NCI-H526 (cell line): ENCODE measurements at places on chromosomes 11 and 22.

DNA sequence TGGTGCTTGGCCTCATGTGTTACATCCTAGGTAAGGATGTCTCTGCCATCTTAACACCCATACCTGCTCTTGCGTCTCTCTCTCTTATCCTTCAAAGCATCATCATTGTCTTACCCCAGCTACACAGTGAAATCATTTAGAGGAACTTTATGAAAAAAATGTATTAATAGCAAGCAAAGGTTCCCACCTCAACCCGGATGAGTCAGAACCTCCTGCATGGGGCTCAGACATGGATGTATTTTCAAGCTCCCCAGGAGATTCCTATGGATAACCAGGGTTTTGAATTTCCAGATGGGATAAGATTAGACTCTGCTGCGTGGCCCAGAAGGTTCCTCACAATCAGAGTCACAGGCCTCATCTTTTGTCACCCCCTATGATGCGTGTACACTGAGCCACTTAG is 89.1 kb upstream of the NNMT start:
- DNase-seq = no peak

- no peak for DNase-seq
Measured at GRCh38 chr11:2569731-2570210, 125.0 kb downstream of the KCNQ1 start.

- peak; percentile 41 for DNase-seq
Measured at GRCh38 chr11:13260963-13261588, 16.5 kb upstream of the BMAL1 start.

DNA sequence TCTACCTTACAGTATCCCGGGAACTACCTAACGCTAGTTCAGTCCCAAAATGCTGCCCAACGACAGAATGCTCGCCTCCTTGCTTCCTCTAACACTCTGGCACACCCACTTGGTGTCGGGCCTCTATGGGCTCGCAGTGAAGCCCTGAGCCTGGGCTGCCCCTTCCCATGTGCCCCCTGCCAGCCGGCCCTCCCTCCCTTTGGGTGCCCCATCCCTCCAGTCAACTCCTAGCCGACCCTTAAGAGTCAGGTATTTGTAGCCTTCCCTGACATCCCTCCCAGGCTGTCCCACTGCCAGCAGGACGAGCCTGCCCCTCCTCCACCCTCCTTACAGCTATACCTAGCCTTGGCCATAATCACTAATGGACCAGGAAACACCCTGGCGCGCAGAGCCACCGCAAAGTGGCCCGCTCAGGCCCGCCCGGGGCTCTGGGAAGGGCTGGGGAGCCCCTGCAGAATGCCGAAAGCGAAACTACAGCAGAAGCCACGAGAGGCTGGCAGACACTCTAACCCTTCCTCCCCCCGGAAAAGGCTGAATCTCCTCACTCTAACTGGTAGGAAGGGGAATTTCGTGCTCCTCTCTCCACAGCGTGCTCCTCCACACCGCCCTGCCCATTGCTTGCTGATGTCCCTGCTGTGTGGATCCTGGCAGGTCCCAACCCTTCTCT is 8.2 kb downstream of the CBX7 start:
- no peak for DNase-seq

GRCh38 chr11:69140635-69141034 is 15.1 kb upstream of the SMIM38 start:
- DNase-seq = no peak

GRCh38 chr22:25496396-25497064 is 67.9 kb upstream of the GRK3 start:
- DNase-seq = no peak

DNA sequence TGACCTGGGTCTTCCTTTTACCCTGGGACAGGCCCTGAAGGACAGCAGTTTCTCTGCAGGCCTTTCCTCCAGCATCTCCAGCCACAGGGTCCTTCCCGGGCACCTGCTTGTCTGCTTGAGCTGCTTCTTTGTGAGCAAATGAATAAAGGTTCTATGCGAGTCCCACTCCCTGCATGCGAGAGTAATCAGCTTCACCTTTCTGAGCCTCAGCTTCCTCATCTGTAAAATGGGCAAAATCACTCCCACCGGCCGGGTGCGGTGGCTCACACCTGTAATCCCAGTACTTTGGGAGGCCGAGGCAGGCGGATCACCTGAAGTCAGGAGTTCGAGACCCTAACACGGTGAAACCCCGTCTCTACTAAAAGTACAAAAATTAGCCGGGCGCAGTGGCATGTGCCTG is 31.1 kb downstream of the IFT27 start:
- no peak for DNase-seq

DNA sequence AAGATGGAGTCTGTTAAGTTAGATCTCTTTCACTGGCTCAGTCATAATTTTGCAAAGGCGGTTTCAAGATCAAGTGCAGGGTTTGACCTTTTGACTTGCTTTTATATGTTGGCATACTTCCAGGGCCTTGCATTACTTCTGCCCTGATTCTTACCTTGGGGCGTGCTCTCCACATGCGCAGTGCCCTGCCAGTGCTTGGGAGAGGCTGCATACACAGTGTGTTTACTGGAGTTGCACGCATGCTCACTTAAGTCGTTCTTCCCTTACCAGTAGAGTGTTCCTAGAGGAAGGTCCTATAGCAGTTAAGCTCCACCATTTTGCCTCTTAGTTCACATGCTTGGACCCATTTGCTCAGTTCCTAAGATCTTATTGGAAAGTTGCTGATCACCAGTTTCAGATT is 21.0 kb upstream of the TMEM123 start:
- no peak for DNase-seq

GRCh38 chr11:76327756-76328388 is 53.1 kb downstream of the THAP12 start:
- no peak for DNase-seq

DNA sequence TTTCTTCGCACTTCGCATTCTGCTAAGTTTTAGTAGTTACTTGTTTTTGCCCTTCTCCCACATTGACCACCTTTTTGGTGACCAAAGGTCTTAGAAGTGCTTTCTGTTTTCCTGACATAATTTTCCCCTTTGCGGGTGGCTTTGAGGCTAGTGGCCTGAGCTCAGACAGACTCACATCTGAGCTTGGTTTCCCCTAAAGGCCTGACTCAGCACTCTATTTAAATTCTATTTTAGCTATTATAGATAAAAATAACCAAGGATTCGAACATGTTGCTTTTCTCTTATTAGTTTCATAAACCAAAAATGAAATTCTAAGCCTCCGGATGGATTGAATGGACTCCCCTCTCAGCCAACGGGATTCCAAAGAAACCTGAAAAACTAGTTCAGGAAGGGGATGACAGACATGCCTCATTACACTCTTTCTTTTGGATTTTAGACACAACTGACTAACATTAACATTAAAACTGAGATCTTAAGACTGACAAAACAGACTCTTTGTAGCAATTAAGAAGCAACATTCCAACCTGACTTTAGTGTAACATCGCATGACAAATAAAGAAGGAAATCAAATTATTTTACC is 258.5 kb downstream of the LUZP2 start:
- DNase-seq = no peak

- no peak for DNase-seq
Measured at GRCh38 chr11:58046231-58046630, 15.5 kb downstream of the OR6Q1 start.

DNA sequence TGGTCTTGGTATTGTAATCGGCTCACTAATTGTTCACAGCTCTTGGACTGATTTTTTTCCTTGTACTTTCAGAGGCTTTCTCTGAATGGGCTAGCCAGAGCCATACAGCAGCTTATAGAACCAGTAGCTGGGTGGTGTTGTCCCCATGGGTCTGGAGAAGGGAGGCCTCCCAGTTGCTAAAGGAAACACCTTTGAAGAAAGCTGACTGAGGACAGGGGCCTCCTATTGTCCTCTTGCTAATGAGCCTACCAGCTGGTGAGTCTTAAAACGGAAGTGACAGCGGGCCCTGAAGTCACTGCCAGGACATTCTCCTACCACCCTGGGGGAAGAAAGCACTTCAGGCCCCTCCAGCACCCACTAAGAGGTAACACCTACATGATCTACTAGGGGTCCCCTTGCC is 9.9 kb downstream of the FADS3 start:
- no peak for DNase-seq

GRCh38 chr11:94851864-94852636 is 83.9 kb downstream of the AMOTL1 start:
- no peak for DNase-seq

GRCh38 chr11:64686466-64687170 is 36.4 kb downstream of the NRXN2 start:
- no peak for DNase-seq

- no peak for DNase-seq
Measured at GRCh38 chr11:76226626-76227025, 20.3 kb upstream of the WNT11 start.

DNA sequence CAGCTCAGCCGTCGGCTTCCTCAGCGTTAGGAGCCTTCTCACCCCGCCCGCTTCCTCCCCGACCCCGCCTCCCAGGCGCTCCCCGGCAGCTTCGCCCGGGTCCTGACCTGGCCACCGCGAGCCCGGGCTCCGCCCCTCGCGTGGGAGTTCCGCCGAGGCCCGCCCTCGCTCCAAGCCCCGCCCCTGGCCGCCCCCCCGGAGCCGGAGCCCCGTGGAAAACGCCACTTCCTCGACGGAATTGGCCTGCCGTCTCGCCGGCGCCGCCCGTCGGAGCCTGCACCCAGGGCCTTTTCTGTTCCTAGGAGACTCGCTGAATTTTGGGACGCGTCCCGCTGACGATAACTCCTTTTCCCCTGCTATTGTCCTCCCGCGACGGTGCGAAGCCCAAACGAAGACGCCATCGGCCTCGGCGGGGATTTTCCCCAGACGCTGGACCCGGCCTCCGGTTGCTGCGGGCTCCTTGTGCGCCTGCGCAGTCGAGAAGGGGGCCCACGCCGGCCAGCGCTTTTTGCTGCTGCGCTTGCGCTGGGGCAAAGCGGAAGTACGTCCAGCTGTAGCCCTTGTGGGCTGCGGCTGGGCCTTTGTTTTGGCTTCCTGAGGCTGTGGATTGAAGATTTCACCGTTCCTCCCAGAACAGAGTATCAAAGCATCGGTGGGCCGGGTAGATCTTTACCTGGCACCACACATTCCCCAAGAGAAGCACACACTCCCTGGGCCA is 10.0 kb downstream of the RELA start:
- DNase-seq = peak; percentile 76

GRCh38 chr11:55571828-55572227 is at the start of gene OR4C16:
TSS of gene OR4C16 (plus strand) at chr11:55572128. CDS start at chr11:55572128, 0 bp downstream.
- no peak for DNase-seq

- no peak for DNase-seq
Measured at GRCh38 chr11:121536126-121536525, 83.4 kb upstream of the SORL1-AS1 start.

DNA sequence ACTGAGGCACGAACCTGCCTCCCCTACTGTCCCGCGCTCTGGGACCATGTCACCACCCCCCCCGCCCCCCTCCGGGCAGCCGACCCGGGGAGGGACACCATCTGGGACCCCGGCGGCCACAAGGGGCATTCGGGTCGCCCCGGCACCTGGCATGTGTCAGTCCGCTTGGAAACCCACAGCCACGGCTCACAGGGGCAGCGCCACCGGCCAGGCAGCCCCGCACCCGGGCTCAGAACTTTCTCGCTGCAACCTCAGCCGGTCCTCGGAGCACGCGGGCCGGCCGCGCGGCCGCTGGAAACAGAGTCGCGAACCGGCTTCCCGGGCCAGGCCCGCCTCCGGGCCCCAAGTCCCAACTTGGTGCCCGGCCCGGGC is 159.9 kb upstream of the GRK3 start:
- DNase-seq = peak; percentile 57

DNA sequence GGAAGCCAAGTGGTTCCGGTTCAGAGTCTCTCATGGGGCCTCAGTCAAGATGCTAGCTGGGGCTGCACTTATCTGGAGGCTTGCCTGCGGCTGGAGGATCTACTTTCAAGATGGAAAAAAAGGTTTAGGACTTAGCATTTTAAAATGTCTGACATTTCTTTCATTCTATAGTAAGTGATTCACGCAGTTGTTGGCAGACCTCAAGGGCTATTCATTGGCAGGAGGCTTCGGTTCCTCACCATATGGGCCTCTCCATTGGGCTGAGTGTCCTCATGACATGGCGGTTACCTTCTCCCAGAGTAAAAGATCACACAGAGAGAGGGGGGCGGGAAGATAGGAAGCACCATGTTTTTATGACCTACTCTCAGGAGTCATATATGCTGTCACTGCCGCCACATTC is 298.0 kb upstream of the PLET1 start:
- no peak for DNase-seq

DNA sequence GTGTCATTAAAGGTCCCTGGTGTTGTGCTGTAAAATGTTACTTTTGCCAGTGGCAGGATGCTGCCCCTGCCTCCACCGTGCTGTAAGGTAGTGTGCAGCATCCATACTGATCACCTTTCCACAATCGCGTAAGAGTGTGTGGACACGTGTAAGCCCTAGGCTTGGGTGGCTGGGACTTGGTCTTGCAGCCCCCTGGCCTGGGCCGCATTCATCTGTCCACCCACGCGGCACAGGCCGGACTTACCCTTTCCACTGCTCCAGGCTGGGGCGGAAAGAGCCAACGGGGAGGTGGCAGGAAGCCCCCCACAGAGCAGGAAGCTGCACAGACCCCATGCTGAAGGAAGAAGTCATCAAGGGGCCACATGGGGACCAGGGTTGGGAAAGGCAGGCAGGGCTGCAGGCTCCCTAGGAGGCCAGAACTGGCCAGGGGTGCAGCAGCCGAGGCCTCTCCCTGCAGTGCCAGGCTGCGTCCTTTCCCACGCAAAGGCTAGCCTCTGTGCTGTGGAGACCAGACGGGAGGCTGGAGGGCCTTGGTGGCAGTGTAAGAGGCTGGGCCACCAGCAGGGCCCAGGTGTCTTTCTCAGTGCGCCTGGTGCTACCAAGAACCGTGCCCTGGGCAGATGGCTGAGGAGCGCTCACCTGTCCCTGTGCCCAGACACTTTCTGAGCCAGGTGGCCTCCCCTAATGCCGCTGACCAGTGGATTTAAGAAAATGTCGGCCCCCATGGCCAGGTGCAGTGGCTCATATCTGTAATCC is 11.7 kb upstream of the TMEM191C start:
- no peak for DNase-seq

DNA sequence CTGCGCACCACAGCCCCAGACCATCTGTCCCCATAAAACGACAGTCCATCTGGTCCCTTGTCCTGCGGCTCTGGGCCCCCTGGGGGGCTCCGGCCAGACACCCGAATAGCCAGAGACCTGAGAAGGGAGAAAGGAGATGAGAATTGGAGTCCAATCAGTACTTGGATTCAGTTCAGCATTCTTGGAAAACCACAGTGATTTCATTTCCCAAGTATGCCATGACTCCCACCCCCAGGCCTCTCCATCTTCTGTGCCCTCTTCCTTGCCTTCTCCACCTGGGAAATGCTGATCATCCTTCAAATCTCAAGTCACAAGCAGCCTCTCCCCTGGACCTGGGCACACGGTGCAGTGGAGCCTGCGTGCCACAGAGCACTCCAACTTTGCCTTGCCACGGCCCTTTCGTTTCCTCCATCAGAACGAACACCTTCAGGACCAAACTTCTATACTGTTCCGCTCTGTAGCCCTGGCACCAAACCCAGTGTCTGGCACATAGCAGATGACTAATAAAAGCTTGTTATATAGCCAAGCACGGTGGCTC is 10.9 kb upstream of the MFNG start:
- no peak for DNase-seq

DNA sequence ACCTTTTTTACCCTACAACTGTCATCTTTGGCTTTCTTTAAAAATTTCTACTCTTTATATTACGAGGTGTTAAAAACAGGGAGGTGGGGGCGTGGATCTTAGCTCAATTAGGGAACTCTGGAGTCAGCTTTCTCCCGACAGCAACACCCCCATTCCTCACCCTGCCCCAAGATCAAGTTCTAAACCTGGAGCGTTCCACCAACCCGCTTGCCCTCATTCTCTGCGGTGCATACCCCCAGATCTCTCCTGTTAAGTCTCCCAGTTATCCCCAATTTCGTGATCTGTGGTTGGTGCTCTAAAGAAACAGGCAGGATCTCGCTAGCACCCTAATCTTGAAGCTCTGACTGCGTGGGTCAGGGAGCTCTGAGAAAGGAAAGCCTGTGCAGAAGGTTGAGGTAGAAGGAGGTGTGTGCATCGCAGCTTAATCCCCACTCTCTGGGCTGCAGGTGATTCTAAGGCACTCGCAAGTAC is 177.3 kb upstream of the NTM start:
- DNase-seq = no peak
